LoVo (cell line): ENCODE measurements at places on chromosomes 2 and 18.

- DNase-seq = no peak
Measured at GRCh38 chr2:61431345-61431744, 39.5 kb downstream of the USP34 start.

GRCh38 chr18:34978533-34978893 lies 62.7 kb upstream of the MAPRE2 start:
- DNase-seq = peak; percentile 2

GRCh38 chr2:111162718-111163331 lies 42.1 kb downstream of the BCL2L11 start:
- DNase-seq = no peak

- DNase-seq = no peak
Measured at GRCh38 chr2:180604077-180604476, 376.3 kb upstream of the UBE2E3 start.

DNA sequence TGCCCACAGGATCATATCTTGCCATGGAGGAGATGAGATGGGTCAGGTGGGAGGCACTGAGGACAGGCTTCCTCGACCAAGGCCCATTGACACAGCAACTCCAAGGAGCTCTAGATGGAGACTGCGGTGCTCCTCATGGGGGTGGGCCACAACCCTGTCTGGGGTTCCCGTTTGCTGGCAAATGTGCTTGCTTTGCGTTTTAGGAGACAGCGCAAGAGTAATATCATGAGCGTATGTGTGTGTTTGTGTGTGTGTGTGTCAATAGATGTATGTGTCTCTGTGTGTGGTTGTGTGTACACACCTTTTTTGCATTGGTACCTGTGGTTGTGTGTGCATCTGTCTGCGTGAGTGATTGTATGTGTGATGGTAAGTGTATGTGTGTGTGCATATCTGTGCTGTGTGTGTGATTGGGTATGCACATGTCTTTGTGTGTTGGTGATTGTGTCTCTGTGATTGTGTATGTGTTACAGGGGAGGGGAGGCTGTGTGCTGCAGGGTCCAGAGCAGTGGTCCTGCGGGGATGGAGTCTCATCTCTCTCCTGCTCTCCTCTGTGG lies 4.4 kb downstream of the FBLN7 start:
- DNase-seq = no peak

- DNase-seq = peak; percentile 50
Measured at GRCh38 chr2:226514895-226515294, 284.7 kb downstream of the IRS1 start.

DNA sequence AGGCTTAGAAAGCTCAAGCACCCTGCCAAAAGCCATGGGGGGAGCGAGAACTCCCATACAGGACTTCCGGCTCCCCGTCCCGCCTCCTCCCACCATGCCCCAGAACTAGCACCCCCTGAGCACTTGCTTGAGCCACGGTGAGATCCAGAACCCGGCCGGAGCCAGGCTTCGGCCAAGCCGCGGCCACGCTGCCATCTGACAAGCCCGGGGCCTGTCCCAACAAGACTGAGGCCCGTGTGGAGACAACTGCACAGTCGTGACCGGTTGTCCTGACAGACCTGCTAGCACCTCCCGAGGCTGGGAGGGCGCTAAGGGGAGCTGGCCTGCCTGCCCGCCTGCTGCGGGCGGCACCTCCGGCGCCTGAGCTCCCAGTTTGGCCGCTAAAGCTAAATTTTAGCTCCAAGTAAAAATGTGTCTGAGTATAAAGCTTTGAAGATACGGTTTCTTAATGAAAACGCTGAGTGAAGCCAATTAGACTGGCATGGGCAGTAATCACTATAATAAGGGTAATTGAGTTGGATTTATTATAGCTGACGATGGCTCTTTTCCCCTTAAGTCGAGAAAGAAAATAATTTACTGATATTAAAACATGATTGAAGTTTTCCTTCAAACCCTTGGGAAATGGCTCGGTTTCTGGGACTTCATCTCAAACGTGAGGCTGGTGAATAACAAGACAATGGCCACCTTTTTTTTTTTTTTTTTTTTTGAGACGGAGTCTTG lies 78.3 kb upstream of the ODC1 start:
- DNase-seq = no peak
